ENCODE measurements at places on chromosomes 4 and X.

GRCh38 chr4:24561438-24562139 lies 22.8 kb downstream of the DHX15 start:
- no peak for DNase-seq

DNA sequence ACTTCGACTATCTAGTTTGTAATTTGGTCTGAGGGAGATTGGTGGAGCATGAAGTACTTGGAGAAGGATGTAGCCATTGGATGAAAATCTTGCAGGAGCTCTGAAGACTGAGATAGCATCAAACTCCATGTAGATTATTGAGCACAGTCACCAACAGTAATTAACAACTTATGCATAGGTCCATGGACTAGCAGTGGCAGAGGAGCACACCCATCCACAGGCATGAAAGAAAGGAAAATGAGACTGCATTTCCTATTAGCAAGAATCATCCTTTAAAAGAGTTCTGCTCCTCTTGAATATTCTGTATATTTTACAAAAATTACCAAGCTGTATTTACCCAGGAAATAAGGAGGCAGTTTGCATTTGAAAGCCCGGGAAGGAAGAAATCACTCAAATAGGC lies 529.4 kb upstream of the ACTRT1 start:
- no peak for DNase-seq

- no peak for DNase-seq
Measured at GRCh38 chrX:107565931-107566603, 62.2 kb upstream of the PRPS1 start.

- peak; percentile 63 for DNase-seq
Measured at GRCh38 chrX:24647257-24648058, at the start of gene PCYT1B. Gene PCYT1B (minus strand): TSS chrX:24647347. CDS start chrX:24647105, 242 bp downstream.

- no peak for DNase-seq
Measured at GRCh38 chr4:156771171-156771837, 200.3 kb downstream of the PDGFC start.

GRCh38 chr4:21948347-21949072 lies at the start of gene KCNIP4:
Gene KCNIP4 (minus strand): TSS chr4:21948772.
- DNase-seq: no peak

DNA sequence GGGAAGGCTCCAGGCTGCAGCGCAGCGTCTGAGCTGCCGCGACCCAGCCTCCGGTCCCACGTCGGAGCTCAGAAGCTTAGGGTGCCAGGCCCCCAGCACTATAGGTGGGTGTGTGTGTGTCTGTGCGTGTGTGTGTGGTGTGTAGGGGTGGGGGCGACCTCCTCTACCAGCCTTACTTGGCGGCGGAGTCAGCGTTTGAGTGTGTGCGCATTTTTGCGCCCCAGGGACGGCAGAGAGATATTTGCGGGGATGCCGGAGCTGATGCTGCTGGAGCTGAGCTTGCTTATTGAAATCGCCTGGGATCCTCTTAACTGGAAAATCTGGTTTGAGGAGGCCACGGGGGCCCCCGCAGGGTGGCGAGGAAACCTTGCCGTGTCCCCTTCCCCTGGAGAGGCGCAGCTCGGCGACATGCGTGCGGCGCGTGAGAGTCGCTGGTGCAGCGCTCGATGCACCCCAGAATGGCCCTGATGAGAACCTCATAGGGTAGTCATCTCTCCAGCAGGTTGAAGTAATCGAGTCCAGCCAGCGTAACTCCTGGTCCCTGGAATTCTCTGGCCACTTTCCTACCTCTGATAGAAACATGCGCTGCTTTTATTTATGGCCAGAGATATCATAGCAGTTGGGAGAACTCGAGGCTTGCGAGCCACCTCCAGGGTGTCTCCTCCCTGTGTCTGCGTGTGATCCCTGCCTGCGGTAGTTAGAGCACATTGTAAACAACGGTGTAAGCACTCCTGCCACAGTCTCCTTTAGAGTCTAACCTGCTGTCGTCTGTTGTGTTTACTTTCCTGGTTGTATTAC lies 2.7 kb downstream of the ADGRL3 start:
- no peak for DNase-seq

DNA sequence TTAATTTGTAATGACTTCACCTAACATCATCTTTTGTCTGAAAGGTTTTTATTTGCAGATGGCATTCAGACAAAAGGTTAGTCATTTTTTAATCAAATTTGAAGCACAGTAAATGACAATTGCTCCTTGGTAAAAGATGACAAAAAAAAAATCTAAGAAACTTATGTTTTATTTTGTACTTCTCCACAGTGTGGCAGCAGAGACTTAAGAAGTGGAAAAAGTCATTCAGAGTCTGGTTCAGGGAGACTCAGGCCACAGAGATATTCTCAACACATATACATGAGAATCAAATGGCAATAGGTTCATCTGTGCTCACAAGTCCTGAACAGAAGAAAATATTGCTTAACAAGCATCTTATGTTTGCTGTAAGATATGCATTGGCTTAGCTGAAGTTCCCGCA lies 436.2 kb downstream of the KCNIP4 start:
- DNase-seq: no peak

DNA sequence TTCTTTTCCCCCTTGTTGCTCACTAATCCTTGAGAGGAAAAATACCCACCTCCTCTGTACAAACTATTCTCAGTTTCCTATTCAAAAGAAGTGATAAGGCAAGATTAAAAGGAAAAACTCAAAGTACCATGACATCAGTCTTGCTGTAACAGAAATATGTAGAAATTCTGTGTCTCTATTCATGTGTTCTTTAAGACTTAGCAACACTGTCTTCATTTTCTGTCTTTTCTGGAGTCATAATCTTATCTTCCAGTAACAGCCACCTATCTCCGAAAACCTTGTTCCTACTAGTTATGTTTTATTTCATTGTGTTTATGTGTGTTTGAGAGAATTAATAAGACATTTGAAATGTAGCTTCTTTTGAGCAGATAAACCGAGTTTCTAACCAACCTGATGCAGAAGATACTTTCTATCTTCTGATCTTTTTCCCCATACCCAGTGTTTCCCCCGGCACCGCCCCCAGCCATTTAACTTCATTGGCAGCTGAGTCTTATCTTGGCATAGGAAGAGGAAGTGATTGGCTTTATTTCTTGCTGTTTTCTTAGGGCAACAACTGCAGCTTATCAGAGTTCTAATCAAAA lies 8.0 kb downstream of the FAM241A start:
- DNase-seq: no peak

DNA sequence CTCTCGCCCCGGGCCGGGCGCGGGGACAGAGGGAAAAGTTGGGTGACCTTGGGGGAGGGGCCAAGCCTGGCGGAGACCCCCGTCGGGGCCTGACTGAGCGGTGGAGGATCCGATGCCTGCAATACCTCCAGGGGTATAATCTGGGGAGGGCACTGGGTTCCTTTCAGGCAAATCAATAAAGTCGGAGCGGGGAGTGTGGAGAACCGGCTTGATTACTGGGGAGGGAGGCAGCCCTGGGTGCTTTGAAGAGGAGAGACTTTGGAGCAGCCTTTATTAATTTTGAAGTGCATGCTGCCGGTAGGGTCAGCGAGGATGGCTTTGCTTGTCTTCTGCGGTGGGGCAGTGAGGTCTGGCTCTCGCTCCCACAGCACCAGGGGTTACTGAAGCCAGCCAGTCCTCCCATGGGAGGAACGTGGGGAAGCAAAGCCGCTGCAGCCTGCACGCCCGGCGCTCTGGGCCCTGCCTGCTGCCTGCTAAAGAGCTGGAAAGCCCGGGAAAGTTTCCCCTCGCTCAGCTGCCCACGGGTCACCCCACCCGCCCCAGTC lies 403 bp upstream of the LGI2 start:
- no peak for DNase-seq

DNA sequence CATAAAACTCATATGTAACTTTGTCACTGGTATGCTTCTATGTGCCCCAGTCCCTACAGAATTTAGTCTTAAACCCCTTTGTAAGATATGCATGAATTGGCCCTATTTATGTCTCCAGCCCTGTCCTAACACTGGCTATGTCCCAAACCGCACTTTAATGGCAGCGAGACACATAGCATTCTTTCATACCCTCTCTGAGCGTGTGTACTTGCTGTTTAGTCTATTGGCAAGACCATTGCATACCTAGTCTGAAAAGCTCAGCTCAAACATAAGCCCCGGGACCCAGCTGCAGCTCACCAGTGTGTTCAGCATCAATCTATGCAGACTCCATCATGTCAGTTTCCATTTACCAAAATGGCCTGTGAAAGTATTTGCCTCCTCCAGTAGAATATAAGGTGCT lies 1018.4 kb upstream of the TENM3 start:
- no peak for DNase-seq

DNA sequence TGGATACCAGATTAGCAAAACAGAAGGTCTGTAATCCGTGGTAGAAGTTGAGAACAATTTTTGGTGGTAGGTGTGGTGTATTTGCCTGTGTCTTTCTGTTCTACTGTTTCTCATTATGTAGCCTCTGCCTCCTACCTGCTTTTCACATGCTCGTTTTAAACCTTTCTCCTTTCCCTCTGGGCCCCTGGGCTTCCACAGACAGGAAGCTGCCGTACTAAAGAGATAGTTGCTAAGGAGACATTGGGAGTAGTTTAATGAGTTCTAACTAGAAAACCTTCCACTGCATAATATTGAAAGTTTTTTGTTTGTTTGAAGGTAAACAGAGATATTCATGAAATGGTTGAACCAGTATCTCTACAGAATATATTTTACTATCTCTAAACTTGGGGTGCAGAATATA lies 107.8 kb downstream of the STOX2 start:
- DNase-seq: no peak

- no peak for DNase-seq
Measured at GRCh38 chr4:7902101-7902553, 37.5 kb downstream of the AFAP1 start.

GRCh38 chrX:1884446-1884845 lies 269.6 kb downstream of the ASMT start:
- DNase-seq: no peak

DNA sequence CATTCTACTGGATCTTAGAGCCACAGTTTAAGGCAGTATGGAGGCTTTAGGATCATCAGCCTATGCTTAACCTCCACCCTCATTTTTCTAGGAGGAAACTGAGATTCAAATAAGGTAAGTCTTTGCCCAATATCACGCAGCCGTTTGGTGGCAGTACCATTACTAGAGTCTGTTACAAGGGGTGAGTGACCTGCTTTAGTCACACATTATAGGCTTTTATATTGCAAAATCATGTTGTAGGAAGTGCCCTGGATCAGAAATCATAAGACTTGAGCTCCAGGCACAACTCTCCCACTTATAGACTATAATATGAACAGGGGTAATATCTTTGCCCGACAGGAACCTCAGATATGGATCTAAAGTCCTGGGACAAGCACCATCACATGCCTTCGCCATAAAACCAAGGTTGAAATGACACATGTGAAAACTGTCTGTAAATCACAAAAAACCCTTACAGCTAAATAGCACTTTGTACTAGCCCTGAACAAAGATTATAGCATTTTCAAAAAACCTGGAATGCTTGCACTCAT lies 19.2 kb downstream of the HPSE start:
- DNase-seq: no peak

DNA sequence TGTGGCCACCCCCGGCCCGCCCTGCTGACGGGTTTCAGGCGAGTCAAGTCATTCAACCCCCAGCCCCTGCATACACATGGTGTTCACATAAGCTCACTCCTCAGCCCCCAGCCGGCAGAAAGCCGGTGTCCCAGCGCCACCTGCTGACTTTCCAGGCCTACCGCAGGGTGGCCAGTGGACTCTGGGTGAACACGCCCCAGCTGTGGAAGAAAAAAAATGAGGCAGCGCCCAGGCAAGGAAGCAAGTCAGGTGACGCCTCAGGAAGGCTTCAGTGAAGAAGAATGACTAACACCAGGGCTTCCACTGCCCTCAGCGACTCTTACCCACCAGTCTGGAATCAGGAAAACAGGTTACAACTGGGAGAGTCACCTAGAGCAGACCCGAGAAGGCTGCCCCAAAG lies 15.8 kb downstream of the BCAP31 start:
- peak; percentile 81 for DNase-seq

DNA sequence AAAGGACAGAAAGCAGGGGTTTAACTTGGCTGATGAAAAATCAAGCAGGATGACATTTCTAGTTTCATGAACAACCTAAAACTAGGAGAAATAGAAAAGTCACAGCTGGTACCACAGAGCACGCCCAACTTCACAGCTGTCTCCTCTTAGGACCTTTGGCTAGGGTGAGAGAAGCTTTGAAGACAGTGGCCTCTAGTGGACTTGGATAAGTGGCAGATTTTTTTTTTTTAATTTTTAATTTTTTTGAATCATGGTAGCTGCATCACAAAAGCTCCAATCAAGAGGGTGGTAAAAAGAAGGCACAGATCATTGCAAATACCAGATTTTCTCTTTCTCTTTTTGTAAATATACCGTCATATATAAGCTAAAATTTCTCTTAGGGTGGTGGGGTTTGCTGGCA lies 20.2 kb upstream of the MAP3K15 start:
- no peak for DNase-seq

DNA sequence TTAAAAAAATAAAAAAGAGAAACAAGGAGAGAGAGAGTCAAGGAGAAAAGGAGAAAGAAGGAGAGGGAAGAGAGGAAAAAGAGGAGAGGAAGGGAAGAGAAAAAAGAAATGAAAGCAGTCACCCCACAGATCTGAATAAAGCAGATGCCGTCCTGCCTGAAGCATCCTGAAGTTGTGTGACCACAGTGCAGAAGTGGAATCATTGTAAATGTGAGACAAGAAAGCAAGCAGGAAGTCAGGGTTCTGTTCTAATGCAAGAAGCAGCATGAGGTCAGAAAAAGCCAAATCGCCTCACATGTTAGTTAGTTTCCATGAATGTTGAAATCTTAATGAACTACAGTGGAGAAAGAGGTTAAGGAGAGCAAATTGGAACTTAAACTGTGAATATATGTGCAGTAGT lies 692.5 kb downstream of the CENPC start:
- DNase-seq: no peak

DNA sequence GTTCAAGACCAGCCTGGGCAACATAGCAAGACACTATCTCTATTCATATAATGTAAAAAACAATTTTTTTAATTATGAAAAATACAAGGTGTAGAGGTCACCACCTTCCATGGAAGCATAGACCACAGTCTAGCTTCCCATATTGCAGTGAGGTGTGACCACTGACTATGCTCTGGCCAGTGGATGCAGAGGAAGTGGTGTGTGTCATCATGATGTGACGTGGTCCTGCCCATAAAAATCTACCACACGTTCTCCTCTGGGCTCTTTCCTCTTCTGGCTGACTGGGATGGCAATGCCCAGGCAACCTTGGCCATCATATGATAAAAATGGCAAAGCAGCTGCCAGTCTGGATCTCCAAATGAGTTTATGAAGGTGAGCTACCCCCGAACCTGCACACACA lies 65.7 kb downstream of the RBM47 start:
- DNase-seq: no peak
